ENCODE measurements at places on chromosomes 11 and 22.
A peak's percentile ranks its signal among the peaks of the same experiment; 100 is the strongest.

DNA sequence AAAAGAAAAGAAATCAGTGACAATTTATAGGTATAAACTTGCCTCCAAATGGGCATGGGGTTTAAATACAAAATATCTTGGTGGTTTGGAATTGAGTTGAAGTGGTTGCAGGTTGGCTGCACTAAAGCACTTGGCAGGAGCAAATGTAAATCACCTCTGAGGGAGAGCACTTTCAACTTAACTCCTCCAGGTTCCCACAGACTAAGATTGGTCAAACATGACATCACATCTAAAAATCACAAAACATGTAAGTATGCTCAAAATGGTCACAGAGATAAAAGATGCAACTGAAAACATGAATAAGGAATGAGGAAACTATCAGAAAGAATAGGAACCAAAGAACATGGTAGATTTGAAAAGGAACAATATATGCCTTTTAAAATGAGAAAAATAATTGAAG is 12.3 kb upstream of the SHANK3 start:
- no peak for DNase-seq

DNA sequence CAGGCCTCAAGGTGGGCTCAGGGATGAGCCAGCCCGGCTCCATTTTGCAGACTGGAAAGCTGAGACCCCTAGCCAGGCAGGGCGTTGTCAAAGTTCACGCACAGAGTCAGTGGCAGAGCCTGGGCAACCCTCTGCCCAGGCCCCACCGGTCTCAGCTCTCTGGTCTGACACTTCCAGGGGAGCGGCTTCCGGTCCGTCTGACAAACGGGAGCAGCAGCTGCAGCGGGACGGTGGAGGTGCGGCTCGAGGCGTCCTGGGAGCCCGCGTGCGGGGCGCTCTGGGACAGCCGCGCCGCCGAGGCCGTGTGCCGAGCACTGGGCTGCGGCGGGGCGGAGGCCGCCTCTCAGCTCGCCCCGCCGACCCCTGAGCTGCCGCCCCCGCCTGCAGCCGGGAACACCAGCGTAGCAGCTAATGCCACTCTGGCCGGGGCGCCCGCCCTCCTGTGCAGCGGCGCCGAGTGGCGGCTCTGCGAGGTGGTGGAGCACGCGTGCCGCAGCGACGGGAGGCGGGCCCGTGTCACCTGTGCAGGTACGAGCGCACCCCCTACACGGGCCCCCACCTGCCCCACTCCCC is 36.0 kb downstream of the CD6 start:
- no peak for DNase-seq

GRCh38 chr22:44479662-44480061 is 18.4 kb downstream of the RTL6 start:
- DNase-seq: no peak

DNA sequence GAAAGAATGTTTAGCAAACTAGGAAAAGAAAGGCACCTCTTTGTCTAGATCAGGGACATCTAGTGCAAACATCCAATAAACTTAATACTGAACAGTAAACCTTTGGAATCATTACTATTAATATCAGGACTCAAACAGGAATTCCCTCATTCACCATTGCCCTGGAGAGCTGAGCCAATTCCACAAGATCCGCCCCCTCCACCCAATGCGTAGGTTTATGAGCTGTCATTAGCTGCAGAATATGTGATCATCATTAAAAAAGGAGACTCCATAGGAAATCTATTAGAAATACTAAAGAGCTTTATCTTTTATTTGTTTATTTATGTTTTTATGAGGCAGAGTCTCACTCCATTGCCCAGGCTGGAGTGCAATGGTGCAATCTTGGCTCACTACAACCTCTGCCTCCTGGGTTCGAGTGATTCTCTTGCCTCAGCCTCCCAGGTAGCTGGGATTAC is 5.5 kb downstream of the IL17REL start:
- no peak for DNase-seq

DNA sequence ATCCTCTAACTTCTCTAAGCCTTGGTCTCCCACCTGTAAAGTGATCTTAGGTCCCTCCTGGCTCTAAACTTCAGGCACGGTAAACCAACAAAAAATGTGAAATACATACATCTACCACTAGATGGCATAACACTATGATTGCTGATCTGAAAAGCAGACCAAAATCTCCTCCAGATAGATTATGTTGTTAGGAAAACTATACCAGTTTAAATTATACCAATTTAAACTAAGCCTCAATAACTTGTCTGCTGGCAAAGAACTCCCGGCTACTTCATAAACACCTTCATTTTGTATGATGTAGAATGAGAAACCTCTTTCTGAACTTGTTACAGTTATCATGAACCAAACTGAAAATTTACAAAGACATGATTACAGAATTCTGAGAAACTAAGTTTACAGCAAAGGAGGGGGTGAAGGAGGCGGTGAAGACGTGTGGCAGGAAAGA is 85.9 kb downstream of the SBF2 start:
- DNase-seq: peak; percentile 41

- DNase-seq: no peak
Measured at GRCh38 chr11:98800696-98801095, 220.1 kb upstream of the CNTN5 start.

DNA sequence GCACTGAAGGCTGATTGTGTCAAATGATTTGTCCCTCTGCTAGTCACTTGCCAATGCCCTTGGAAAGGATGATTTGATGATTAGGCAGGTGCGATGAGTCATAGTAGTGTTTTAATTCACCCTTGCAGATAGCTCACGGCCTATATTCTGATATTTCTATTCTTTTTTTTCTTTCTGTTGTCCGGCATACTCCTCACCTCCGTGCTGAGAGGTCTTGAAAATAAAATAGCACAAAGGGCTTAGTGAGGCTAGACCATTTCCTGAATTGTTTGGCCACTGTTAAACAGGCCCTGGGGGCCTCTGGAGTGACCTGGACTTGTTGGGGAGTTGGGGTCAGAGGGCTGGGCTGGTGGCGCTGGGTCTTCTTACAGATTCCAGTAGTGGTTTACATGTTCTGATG is 99.8 kb downstream of the ZBTB16 start:
- DNase-seq: no peak

DNA sequence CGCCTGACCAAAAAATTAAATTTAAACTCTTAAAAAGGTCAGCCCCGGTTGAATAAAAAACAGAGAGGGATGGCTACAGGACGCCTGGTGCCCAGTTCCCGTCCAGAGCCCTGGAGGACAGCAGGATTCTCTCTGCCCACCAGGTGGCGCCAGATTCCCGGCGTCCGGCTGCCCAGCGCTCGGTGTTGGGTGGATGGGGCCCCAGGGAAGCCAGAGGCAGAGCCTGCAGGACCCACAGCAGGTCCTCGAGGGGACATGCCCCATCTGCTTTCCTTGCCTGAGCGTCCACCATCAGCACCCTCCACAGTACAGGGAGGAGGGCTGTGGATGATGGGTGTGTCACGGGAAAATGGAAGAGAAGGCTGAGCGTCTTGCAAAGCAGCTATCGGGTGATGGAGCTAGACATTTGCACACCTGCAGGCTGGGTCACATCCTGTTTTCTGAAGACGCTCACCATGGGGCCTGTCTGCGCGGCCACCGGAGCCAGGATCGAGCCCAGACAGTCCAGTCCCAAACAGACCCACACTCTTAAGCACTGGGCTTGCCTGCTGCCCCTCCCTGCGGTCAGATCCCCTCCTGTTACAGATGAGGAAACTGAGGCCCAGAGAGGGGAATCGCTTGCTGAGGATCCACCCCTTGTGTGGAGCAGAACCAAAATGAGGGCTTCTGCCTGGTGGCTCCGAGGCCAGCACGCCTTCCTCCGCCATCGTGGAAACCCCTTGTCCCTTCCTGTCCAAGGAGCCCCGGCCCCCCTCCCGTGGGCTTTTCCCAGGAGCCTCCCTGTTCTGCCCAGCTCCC is 18.5 kb upstream of the CBX7 start:
- DNase-seq: no peak

GRCh38 chr11:44324749-44325525 is 15.0 kb upstream of the ALX4 start:
- DNase-seq: no peak

DNA sequence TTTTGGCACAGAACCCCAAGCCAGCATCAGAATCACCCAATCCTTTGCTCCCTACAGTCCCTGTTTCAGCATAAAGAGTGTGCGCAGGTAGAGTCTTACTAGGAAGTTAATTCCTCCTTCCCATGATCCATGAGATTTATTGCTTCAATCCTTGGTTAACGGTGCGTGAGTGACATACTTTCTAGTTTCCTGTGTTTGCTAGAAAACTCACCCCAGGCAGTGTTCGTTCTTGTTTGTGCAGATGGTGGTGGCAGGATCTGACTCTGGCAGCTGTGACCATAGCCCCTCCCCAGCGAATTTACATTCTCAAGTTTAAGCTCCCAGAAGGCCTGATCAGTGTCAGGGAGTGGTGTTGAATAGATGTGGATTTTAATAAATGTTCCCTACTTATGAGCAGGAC is 106.7 kb upstream of the CCT8L2 start:
- DNase-seq: peak; percentile 30

- no peak for DNase-seq
Measured at GRCh38 chr22:27987557-27987956, 68.5 kb upstream of the PITPNB start.

DNA sequence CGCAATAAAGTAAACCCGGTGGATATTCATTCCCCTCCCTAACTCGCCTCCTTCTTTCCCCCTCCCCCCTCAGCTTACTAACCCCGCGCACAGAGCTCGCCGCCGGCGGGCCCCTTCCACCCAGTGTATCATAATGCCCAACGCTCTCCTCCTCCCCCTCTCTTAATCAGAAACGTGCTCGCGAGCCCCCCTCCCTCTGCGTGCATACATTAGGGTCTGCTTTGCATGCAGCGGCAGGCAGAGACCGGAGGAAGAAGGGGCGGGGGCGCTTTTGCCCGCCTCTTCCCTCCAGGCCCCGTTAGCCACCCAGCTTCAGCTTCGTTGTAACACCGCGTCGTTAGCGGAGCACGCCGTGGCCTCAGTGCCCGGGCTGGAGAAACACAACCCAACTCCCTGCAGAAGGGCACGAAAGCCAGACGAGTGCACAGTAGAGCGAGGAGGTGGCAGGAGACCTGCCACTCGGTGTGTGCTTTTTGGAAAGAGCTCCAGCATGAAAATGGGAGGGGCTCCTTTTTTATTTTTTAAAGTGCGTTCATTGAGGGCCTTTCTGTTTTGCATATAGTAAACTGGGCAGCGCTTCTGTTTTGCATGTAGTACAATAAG is 901 bp upstream of the KMT2A start:
- DNase-seq: peak; percentile 66

- DNase-seq: no peak
Measured at GRCh38 chr11:10909141-10909883, 51.5 kb upstream of the ZBED5 start.

GRCh38 chr11:9923280-9923679 is 259.4 kb downstream of the SWAP70 start:
- DNase-seq: no peak

DNA sequence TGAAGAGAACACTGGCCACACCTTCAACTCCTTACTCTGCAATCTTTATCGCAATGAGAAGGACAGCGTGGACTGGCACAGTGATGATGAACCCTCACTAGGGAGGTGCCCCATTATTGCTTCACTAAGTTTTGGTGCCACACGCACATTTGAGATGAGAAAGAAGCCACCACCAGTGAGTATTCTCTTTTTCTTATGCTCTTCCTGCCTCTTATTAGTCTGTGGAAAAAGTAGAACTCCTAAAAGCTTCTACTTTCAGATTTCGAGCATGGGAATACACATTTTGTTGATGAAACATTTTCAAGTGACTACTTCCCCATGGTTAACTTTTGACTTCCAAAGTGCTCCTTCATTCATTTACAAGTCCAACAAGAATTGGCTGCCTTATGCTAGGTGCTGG is 20.9 kb downstream of the ALKBH3 start:
- DNase-seq: no peak

DNA sequence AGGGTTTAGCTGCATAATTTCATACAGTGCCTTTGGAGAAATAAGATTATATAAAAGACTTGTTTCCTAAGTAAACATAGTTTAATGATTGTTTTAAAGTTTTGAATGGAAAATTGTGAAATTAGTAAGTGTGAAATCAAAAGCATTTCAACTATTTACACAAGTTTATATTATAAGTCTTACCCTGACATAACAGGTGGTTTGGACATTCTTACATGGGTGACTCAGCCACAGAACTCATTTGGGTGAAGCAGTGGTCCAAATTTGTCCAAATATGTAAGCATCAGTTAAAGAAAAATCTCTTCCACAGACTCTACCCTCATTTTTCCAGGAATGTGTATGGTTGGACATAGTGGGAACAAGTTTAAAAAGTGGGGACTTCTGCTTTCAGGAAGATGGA is 68.0 kb downstream of the USP47 start:
- no peak for DNase-seq

GRCh38 chr11:69537855-69538640 is 56.6 kb downstream of the LINC01488 start:
- no peak for DNase-seq

DNA sequence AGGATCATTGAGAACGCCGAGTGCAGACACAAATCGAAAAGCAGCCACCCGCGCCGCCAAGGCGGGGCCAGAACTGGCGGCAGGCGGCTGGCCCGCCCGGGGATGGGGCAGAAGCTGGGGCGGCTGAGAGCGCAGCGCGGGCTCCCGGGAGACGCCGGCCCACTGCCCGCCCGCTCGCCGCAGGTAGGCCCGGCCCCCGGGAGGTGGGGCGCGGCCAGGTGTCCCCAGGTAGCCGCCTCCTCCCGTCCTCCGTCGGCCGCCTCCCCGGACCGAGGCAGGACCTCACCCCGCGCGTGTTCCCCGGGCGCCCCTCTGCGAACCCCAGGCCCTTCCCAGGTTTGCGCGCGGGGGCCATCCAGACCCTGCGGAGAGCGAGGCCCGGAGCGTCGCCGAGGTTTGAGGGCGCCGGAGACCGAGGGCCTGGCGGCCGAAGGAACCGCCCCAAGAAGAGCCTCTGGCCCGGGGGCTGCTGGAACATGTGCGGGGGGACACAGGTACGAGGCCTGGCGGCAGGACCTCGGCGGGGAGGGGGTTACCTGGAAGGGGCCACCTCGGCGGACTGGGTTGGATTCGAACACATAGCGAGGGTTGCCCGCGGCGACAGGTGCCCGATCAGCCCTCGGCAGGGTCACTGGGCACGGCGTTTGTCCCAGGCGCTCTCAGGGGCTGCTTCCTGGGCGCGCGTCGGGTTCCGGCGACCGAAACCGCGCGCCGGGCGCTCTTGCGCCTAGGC is at the start of gene PRRG4:
Gene PRRG4, plus strand, starts transcription at position 248 of the 733 bp plus-strand sequence. CDS start 603 bp downstream, outside the sequence.
- DNase-seq: peak; percentile 31

GRCh38 chr11:34501500-34501899 is 12.1 kb downstream of the ELF5 start:
- DNase-seq: no peak

GRCh38 chr11:8531312-8531711 is 62.7 kb downstream of the STK33 start:
- peak; percentile 26 for DNase-seq

All from renal cortex interstitium (tissue), 15 donors.